Fibroblast of the aortic adventitia (primary cell): ENCODE measurements at places on chromosomes 2 and 18.
A peak's percentile ranks its signal among the peaks of the same experiment; 100 is the strongest.

- peak; percentile 49 for DNase-seq
These were observed 1.2 kb upstream of the RAB12 start for GRCh38 chr18:8607776-8608742.

DNA sequence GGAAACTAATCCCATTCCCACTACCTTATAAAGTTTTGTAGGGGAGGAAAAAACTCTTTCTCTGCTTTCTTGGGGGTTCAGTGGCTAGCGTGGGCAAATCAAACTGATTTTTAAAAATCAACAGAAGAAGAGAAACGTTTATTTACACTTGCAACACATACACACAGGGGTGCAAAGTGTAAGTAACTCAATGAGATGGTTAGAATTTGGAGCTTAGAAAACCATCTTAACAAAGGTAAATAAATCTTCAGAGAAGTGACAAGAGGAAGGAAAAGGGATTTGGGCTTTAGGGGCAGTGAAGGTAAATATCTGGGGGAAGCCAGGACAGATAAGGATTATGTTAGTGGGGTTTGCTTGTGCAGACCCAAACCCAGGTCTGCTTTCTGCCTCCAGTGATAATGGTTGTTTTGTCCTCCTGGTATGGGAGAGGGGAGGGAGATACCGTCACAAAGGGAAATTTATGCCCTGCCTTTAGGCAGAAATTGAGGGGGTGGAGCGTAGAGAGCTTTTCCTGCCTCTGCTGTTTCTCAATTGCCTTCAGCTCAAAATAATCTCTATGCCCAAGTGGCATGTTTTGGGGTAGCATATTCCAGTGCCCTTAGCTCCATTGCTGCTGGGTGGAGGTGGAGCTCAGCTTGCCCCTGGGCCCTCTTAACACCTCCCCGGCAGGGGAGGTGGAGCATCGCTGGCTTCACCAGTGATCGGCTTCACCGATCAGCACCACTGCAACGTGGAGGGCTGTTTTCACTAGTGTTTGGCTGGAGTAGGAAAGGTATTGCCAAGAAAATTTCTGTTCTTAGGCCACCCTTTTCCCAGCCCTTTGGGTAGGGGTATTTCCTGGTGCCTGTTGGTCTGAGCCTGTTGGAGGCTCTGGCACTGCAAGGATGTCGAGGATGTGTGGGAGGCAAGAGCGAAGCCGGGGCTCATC lies 92.2 kb downstream of the TEX51 start:
- DNase-seq, result no peak

DNA sequence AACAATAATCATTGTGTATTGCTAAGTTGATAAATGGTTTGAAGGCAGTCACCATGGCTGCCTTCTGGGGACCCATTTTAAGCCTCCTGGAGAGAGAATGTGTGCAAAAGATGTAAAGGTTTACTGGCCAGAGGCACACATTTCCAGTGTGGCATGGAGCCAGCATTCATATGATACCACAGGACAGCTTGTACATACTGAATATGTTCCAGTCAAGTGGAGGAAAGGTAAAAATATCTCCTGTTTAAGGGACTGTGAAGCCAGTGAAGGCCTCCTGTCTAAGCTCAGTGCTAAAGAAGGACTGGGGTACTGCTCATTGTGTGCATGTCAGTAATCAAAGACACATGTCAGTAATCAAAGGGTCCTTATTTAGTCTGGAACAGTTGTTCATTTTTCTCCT lies 119.2 kb downstream of the BABAM2 start:
- DNase-seq, result peak; percentile 13

DNA sequence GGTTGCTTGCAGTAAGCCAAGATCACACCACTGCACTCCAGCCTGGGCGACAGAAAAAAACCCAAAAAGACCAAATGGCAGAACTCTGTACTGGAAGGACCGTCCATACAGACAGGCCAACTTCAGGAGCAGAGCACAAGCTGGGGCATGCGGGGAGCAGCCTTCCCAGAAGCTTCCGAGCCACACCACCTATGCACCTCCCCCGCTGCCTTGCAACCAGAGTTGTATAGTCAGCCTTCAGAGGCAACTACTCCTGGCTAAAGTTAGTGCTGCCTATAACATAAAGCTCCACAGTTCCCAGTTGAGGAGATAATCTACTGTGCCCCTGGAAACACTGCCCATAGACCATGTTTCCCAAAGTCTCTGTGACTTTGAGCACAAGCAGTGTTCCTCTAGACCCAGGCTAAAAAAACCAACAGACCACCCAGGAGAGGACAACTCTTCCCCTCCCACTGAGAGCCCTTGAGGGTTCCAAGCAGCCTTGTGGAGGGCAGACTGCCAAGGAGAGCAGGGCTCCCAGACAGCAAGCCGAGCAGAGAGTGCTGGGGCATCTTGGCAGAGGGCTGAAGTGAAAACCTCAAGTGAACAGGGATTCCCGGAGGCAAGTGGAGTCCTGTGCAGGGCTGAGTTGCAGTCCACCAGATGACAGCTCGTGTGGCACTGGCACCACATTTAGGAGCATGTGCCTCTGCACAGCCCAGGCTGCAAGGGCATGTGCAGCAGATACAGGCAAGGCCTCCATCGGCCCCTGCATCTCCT lies 6.8 kb downstream of the SFT2D3 start:
- peak; percentile 39 for DNase-seq

- peak; percentile 86 for DNase-seq
These were observed 49.4 kb upstream of the PKDCC start for GRCh38 chr2:41998186-41999127.

- DNase-seq, result no peak
These were observed 161.6 kb downstream of the LCLAT1 start for GRCh38 chr2:30608643-30609042.

DNA sequence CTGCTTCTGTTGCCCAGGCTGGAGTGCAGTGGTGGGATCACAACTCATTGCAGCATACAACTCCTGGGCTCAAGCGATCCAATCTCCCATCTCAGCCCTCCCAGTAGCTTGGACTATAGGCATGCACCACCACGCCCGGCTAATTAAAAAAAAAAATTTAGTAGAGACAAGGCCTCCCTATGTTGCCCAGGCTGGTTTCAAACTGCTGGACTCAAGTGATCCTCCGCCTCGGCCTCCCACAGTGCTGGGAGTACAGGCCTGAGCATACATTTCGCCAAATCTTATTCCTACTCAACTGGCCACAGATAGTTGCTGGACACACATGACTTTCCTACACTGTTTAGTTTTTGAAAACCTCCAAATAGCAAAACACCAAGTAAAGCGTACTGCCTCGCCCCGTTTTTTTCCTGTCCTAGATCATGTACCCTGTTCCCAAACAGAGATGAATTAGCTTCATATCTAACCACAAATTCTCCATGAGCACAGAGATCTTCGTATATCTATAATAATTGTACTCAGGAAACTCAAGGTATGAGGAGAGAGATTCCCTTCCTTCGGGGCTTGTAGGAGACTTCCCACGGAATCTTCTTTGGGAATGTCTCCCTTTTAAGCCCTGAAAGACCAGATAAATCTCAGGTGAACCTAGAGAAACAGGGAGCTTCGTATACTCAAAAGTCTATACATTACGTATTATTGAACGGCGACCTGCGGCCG lies 598 bp upstream of the C2orf69 start:
- no peak for DNase-seq

GRCh38 chr2:96957244-96957643 lies 29.1 kb downstream of the FAM178B start:
- no peak for DNase-seq
